ENCODE measurements at places on chromosomes 1 and 21.

- no peak for DNase-seq
Observed at GRCh38 chr1:2821373-2821955, 20.0 kb upstream of the TTC34 start.

GRCh38 chr1:109034382-109034781 lies 7.5 kb downstream of the WDR47 start:
- DNase-seq = no peak

GRCh38 chr1:29475326-29475725 lies 239.0 kb downstream of the PTPRU start:
- DNase-seq = no peak

DNA sequence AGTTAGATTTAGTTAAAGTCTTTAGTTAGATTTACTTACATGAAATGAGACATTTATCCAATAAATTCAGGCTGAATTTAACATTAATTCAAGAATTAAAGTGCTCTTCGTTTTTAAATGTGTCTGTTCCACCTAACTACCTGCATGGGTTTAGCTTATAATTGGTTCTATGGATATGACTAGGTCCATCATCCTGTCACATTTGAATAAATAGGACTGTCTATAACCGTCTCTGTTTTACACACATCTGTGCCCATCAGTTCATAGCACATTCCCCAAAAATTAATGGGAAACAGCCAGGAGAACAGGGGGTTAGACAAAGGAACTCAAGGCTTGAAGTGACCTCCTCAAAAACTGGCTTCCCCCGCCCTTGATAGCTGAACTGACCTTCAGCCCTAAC lies 219.6 kb downstream of the MRPL39 start:
- DNase-seq = no peak

- DNase-seq = no peak
Observed at GRCh38 chr1:171159148-171159547, 26.0 kb upstream of the FMO2 start.
